Motor neuron (in vitro differentiated cells): ENCODE measurements at places on chromosomes 4 and X. TPM values are rescaled to one million over a fixed set of nuclear protein-coding genes. Genes with fewer than 3 reads are reported as not detected.

- ATAC-seq, result no peak
These were observed 60.3 kb upstream of the RXFP1 start for GRCh38 chr4:158461336-158461735.

DNA sequence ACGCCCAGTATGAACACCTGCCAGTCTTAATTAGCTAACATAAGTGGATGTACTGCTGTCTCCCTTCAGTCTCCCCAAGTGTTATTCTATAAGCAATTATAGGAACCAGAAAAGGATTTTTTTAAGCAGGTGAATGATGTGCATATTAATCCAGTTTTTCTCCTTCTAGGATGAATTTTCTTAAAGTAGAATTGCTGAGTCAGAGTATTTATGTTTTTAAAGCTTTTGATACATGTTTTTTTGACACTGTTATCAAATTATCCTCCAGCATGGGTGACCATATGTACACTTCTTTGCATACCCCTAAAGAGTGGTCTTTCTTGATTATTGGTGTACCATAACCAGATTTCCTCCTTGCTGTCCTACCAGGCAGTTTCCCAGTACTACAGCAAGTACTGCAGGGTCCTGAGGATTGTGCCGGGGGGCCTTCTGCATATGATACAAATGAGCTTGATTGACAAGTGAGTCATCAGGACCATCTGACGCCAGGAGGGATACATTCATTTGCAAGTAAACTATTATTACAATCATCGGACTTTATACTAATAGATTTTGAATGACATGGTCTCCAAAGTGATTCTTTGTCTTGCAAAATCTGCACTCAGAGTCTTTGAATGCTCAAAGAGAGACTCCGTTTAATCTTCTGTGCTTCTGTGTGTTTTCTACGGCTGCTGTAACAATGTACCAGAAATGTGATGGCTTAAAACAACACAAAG, 10.7 kb upstream of the PCYT1B start:
- ATAC-seq, result peak; percentile 60

- ATAC-seq, result no peak
These were observed 235.1 kb downstream of the QDPR start for GRCh38 chr4:17276776-17277175.

TEX13C gene
- total RNA-seq, result 0.07 TPM in 1 of 2 replicates, not detected in the other

DNA sequence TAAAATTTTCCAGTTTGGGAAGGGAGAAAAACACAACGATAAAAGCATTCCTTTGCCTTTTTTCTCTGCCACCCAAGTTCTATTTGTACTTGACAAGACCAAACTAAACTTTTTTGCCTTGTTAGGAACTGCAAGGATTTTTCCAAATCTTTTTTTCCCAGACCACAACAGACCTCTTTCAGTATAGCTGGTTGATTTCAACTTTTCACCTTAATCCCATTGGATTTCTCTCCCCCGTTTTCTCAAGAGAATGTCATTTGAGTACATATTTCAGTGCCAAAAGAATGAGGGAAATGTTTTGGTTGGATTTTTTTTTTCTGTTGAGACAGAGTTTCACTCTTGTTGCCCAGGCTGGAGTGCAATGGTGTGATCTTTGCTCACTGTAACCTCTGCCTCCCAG, 18.5 kb upstream of the SGMS2 start:
- no peak for ATAC-seq

- ATAC-seq, result peak; percentile 23
These were observed 21.3 kb downstream of the PLRG1 start for GRCh38 chr4:154528869-154529268.

TBX22 gene
- not detected in 2 replicates for total RNA-seq

GRCh38 chrX:22882543-22882942, 117.2 kb upstream of the DDX53 start:
- ATAC-seq, result no peak

DNA sequence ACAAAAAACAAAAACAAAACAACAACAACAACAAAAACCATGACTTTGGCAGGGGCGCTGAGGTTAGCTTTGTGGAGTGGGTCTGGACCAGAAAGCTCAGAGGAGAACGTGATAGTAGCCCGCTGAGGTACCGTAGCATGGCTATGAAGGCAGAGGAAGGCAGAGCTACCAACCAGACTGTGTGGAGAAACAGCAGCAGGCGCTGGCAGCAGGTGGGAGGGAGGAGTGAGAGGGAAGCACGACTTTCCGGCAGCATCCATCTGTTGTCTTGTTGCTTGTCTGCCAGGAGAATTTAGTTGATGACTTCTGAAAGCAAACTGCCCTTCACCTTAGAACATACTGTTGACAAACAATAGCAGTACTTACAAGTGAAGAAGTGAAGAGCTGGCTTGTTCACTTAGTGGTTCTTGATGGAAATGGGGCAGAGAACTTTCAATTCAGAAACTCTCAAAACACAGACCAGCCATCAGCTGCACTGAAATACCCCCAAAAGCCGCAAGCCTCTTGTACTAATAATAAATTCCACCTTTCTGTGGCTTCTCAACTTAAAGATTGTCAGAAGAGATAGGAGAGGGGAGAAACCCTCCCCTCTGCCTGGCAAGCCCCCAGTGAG, 447.2 kb downstream of the SLITRK2 start:
- ATAC-seq, result no peak

BANK1 gene
- total RNA-seq, result 0.17 TPM in 1 of 2 replicates, not detected in the other

- ATAC-seq, result no peak
These were observed 449.7 kb downstream of the PCDH10 start for GRCh38 chr4:133598779-133599178.

GRCh38 chrX:134601240-134601765, 57.0 kb downstream of the PLAC1 start:
- peak; percentile 27 for ATAC-seq

- no peak for ATAC-seq
These were observed 16.2 kb upstream of the PUDP start for GRCh38 chrX:7164174-7164573.

CHST7 gene
- 2.2 and 3.1 TPM in 2 replicates for total RNA-seq

- ATAC-seq, result no peak
These were observed 170.0 kb upstream of the PPARGC1A start for GRCh38 chr4:24059839-24060238.

GRCh38 chr4:30073011-30073710, 647.0 kb upstream of the PCDH7 start:
- ATAC-seq, result no peak

DIPK2B gene
- total RNA-seq, result not detected in 2 replicates

KIAA1210 gene
- 0.05 TPM in 2 replicates for total RNA-seq

YIPF6 gene
- 20.1 and 23.0 TPM in 2 replicates for total RNA-seq
